Stimulated activated naive CD4-positive, alpha-beta T cell (primary cell): ENCODE measurements at places on chromosomes 11 and 22.
A peak's percentile ranks its signal among the peaks of the same experiment; 100 is the strongest.

GRCh38 chr11:46238078-46238966 is 39.1 kb upstream of the CREB3L1 start:
- peak; percentile 49 for DNase-seq

DNA sequence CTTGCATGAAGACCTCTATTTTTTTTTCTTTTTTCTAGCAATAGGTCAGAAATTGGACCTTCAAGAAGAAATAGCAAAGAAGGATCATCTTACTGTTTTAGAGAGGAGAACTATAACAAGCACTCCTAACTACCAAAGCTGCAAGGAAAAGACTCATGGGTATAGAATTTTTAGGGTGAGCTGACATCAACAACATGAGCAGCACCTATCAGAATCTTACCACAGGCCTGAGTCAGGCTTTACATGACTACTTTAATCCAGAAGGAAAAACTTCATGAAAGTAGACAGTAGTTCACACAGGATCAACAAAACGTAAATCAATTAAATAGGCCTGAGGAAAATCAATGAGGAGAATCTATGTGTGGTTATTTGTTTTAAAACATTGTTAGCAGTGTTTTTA is 130.5 kb downstream of the FAM76B start:
- no peak for DNase-seq

DNA sequence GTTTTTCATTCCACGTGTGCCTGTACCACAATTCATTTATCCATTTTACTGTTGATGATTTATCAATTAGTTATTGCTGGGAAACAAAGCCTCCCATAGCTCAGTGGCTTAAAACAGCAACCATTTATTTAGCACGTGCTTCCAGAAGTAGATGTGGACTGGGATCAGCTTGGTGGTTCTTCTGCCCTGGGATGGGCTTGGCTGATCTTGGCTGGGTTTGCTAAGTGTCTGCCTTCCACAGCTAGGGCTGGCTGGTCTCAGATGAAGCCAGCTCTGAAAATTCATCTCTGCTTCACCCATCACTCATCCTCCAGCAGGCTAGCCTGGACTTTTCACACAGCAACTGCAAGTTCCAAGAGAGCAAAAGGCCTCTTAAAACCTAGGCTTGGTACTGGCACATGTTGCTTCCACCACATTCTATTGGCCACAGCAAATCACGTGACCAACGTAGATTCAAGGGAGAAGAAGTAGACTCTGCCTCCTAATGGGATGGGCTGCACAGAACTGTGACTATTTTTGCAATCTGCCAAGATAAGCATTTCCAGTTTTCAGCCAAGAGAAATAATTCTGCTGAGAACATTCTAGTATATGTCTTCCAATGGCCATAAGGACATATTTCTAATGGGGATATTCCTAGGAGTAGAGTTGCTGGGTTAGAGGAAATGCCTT is 124.9 kb downstream of the MN1 start:
- no peak for DNase-seq

DNA sequence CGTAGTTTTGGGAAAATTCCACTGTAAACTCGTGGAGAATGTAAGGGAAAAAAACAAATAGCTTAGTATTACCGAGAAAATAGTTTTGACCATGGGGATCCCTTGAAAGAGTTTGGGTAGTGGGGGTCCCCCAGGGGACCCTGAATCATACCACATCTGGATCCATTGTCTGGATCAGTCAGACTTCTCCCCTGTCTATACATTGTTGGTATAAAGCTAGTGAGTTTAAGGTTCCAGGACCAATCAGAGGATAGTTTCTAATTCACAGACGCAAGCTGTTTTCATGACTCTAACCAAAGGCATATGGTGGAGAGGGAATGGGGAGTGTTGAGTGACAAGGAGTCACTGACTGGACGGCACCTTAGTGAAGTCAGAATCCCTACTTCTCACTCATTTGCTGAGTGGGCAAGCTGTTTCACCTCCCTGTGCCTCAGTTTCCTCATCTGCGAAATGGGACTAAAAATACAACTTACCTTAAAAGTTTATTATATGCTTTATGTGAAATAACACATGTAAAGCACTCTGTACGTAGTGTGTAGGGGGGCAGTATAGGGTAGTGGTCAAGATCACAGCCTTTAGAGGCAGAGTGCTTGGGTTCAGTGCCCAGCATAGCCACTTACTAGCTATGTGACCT is 90.2 kb downstream of the TRAF6 start:
- no peak for DNase-seq

DNA sequence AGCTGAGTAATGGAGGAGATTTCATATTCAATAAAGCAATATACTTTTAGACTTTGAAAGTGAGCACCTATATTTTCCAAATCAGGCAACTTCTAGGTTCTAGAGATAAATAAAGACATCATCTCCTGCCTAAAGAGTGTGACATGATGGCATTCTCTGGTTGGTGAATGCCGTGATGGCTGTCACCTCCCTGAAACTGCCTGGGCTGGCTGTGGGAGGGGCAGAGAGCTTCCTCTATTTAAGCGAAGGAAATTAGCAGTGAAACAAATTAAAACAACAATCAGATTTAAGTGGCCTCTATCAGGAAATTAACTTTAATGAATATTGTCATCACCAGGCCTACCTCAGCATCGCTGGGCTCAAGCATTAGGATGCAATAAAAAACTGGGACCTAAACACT is 113.9 kb downstream of the ARL14EP start:
- no peak for DNase-seq

DNA sequence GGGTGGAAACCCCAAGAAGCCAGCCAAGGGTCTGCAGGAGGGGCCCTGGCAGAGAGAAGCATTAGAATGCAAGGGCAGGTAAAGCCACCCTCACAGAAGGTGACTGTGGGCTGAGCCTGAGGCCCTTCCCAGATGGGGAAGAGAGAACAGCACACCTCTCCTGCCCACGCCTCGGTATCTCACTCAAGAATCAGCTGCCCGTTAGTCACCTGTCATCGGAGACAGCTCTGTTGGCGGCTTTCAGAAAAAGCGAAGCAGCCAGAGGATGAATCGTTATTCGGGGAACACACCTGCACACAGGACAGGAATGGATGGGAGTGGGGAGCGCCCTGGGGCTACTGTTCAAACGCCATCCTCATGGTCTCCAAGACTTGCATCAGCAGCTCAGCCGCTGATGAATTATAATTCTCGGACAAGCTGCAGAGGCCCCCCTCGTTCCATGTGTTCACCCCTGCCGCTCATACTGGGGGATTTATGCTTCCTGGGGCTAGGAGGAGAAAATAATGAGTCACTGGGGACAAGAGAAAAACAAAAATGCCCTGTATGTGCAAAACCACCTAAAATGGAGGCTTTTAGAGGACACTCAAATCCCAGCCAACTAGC is 21.6 kb upstream of the TMA7B start:
- DNase-seq, result no peak

GRCh38 chr22:50144005-50144614 is 26.4 kb upstream of the PANX2 start:
- no peak for DNase-seq

DNA sequence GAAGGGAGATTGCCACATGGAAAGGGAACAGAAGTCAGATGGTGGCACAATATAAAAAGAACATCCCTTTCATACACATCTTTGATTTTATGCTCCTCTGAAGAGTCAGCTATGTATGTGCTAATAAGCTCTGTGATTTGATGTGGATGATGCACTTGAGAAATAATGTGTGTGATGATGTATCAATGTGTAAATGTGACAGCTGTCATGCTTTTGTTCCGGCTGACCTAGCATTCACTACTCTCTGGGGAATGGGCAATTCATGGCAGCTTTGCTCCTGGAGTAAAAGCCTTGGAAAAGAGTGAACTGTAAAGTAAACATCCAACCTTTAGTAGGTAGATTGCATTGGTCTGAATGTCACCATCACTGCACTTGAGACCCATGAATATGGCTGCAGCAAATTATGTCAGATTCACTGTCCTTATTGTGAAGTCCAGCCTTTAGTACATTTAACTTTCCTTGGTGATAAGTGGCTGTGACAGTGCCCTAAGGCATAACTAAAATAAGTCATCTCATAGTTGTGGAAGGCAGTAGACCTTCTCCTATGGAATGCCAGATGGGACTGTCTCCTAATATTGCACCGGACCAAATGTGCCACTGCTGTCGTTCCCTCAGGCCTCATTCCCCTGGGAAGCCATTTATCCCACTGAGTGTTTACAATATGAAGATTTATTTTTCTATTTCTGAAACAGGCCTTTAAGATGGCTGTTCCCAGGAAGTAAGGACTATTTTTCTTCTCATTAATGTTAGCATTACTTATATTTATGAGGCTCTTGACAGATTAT is 178.2 kb upstream of the CCDC90B start:
- no peak for DNase-seq

- DNase-seq, result no peak
Observed at GRCh38 chr11:34363363-34364084, 5.7 kb upstream of the ABTB2 start.

DNA sequence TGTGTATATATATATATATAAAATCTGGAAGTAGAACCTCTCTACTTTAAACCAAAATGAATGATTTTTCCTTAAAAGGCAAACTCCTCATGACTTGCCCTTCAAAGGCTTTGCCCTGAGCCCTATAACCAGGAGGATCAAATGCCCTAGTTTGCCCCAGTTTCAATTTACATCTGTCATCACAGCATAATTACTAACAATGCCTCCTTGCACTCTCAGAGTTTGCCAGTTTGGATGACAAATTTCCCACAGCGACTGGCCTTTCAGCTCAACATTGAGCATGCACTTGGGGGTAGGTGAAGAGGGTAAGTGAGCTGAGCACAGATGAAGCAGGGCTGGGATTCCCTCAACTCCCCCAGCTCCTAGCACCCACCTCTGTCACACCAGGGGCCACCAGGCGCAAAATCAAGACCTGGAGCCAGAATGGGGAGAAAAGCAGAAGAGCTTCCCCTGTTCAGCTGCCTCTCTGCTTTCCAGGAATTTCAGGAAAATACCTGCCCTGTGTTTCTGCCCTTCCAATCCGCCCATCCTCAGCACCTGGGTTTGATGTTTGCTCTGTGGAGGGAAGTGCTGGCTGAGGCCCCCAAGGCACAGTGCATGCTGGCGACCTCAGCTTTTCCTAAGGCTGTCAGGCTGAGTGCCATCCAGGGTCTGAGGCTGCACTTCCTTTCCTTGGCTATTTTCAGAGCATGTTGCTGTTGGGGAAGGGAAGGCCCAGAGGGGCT is 67.5 kb downstream of the ADAMTS15 start:
- DNase-seq, result no peak

GRCh38 chr11:92505689-92506088 is 281.1 kb downstream of the FAT3 start:
- DNase-seq, result no peak

GRCh38 chr11:889687-890475 is 20.7 kb downstream of the CHID1 start:
- DNase-seq, result no peak

GRCh38 chr11:134916421-134917213 is 504.6 kb upstream of the B3GAT1 start:
- DNase-seq, result no peak
